OCI-M1 (cell line): ENCODE measurements at places on chromosomes 7 and 10.

DNA sequence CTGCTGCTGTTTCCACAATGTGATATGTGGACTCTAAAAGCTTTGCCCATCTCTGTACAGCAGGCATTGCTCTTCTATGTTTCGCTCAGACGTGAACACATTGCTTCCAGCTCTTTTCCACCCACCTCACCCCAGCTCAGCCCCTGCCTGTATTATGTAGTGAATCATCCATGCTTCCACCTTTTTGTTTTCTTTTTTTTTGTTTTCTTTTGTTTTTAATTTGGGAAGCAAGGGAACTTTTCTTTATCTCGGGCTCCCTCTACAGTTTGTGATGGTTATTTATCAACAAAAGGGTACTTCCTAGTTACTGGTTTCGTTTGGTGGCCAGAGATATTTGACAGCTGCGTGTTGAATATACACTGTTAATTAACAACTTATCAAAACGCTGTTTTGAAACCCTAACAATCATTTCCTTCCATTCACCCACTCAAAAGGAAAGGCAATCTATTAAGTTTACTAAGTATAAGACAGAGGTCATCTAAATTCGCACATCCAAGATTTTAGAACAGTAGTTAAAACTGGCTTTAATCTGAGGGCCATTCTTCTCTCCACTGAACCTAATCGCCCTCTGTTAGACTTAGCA, 127.9 kb upstream of the STK17A start:
- DNase-seq: peak; percentile 59

- no peak for DNase-seq
Measured at GRCh38 chr7:111832174-111832573, 269.9 kb upstream of the IMMP2L start.

DNA sequence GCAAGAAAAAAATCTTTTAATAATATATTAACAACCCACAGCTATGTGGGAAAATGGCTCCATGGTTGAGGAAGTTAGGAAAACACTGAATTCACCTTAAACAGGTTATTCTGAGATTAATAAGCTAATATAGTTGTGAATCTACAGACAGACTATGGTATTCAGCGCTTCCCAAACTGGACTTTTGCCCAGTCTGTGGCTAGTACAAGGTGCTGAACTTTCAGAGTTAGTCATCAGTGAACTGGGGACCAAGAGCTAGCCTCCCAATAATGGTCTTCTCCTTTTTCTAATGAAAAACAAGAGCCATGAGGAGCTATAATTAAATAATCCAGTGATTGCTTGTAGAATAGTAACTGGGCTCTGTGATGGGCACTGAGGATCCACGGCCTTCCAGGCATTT, 65.3 kb downstream of the FRMPD2 start:
- DNase-seq: no peak

DNA sequence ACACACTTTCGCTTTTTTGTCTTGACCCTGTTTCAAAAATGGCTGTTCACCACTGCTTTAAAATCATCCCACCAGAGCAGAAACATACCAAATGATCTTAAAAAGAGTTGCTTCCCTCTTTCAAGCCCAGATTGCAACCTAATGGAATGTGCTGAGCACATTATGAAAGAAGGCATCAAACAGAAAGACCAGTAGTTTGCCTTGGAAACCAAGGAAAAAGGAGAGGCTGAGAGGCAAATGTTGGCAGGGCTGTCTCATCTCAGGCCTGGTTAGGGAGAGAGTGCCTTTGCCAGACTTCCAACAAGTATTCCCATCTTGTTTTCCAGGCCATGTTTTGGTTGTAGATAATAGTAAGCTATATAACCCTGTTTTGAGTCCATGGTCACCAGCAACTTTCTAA, 64.3 kb downstream of the ABCB4 start:
- DNase-seq: peak; percentile 31

DNA sequence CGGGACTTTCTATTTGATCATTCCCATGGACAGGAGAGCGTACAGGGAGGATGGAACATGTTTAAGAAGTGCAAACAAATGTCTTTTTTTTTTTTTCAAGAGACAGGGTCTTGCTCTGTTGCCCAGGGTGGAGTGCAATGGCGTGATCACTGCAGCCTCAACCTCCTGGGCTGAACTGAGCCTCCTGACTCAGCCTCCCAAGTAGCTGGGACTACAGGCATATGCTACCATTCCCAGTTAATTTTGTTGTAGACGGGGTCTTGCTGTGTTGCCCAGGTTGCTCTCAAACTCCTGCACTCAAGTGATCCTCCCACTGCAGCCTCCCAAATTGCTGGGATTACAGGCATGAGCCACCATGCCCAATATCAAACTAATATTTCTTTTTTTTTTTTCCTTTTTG, 40.5 kb downstream of the SPDYE5 start:
- DNase-seq: no peak

DNA sequence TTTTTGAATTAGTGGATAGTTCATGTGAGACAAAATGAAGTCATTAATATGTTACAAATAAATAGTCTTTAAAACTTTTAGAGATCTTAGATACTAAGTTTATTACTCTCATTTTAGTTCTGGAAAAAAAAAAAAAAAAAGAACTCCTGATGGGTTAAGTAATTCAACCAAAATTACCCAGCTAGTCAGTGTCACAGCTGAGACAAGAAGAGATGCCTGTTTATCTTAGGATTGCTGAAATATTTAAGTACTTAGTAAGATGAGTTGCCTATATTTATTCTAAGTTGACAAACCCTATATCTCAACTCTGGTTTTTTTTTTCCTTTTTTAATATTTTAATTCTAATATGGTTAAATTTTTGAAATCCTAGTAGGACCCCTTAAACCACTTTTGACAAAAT, 781.0 kb upstream of the LRRN3 start:
- no peak for DNase-seq

DNA sequence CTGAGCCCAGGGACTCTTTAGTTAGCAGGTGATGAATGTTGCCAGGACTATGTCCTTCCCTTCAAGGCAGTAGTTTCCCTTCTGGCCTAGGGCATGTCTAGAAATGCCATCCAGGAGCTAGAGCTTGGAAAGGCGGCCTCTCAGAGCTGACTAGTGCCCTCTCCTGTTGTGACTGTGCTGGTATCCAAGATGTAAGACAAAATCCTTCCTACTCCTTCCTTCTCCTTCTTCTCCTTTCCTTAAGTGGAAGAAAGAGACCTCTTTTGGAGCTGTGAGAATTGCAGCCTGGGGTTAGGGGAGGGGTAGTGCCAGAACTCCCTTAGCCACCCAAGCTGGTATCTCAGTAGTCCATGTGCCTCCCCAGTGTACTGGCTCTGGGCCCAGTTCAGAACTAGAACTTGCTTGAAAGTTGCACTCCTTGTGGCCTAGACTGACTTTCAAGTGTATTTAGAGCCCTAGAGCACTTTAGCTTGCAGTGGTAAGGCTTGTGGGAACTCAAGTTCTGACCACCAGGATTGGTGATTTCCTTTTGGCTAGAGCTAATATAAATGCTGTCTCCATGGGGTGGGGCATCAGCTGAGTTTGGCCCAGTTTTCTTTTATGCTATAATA, 118.8 kb downstream of the NPSR1 start:
- DNase-seq: no peak

- DNase-seq: no peak
Measured at GRCh38 chr7:95619921-95620320, 23.6 kb upstream of the PDK4 start.

- no peak for DNase-seq
Measured at GRCh38 chr10:104321725-104322415, 16.4 kb downstream of the ITPRIP start.

GRCh38 chr10:124325998-124326636, 92.6 kb downstream of the OAT start:
- no peak for DNase-seq

GRCh38 chr7:28093623-28094232, 86.9 kb downstream of the JAZF1 start:
- peak; percentile 58 for DNase-seq

DNA sequence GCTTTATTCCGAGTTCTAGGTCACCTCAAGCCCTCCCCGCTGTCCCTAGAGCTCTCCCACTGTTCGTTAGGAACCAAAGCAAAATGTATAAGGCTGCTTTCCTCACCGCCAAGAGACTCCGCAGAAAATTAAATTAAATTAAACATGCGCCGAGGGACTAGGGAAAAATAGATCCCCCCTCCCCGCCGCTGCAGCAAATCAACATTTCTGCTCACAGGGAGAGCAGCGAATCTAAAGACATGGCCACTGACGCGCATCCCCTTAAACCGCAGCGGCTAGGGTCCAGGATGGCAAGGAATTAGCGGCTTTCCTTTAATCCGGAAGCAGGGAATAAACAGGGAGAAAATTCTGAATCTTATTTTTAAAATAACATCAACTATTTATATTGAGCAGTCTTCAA, 7.6 kb downstream of the SP8 start:
- DNase-seq: no peak

- DNase-seq: no peak
Measured at GRCh38 chr10:65827359-65827758, 1098.5 kb upstream of the LRRTM3 start.

GRCh38 chr7:36175886-36176285, 22.8 kb downstream of the EEPD1 start:
- peak; percentile 7 for DNase-seq

DNA sequence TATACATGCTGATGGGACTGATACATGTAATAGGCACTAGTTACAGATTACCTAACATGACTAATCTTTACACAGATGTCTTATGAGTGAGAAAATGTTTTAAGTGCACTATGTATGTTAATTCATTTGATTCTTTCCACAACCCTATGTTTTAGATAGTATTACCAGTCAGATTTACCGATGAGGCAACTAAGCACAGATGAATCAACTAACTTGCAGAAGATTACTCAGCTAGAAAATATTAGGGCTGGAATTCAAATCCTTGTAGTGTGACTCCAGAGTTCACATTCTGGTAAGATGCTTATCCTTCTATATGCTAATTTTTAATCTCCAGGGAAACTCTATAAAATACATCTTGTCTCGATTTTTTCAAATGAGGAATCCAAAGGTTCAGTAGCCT, 964.9 kb downstream of the REEP3 start:
- DNase-seq: no peak

DNA sequence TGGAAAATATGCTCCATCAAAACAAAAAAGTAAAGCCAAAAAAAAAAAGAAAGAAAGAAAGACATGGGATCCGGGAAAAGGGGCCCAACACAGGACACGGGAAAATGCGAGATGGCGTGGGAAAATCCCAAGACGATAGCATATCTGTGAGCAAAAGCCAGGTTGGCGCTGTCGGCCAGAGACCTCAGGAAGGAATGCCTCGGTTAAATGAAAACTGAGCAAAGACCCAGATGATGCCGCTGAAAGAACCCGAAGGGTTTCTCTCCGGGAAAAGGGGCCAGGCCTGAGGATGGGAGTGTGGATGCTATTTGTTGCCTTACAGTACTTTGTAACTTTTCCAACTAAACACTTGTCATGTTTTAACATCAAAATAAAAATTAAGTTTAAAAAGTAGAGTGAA, 49.5 kb upstream of the PPP2R2D start:
- no peak for DNase-seq

GRCh38 chr10:116178086-116178605, 94.9 kb downstream of the GFRA1 start:
- DNase-seq: no peak

DNA sequence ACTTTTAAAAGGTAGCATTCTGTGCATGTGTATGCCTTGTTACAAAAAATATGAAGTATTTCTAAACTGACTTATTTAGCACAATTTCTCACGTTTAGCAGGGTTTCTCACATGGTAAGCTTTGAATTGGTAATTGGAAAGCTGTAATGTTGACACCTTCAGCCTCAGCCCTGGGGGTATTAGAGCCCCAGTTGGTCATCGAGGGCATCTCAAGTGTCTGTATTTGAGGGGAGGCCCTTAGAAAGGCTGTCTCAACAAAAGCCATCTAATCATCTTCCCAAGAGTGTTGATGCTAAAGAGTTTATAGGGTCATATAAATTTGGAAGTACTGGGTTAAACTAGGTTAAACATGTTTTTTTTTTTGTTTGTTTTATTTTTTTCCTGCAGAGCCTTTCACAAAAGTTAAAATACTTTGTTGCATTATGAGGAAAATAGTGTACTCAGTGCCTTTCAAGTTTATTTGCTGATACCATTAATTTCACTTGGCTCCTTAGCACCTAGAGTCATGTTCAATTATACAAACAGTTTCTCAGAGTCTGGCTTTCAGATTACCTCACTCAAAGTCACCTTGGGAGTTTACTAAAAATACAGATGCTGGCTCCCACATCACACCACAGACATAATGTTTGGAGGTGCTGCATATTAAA, 134.0 kb downstream of the CD36 start:
- no peak for DNase-seq

GRCh38 chr7:140595468-140596092, 45.0 kb downstream of the DENND2A start:
- no peak for DNase-seq

DNA sequence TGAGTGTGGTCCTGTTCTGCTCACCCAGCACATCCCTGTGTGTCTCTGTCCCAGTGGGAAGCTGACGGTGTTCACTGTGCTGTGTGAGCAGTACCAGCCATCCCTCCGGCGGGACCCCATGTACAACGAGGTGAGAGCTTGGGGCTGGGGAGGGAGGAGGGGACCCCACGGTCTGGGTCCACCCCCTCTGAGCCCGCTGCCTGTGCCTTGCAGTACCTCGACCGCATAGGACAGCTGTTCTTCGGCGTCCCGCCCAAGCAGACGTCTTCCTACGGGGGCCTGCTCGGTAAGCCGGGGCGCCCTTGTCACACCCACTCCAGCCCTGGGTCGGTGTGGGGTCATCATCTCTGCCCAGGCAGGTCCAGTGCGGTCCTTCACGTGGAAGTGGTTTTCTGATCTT, 17.3 kb downstream of the GET4 start:
- DNase-seq: no peak

DNA sequence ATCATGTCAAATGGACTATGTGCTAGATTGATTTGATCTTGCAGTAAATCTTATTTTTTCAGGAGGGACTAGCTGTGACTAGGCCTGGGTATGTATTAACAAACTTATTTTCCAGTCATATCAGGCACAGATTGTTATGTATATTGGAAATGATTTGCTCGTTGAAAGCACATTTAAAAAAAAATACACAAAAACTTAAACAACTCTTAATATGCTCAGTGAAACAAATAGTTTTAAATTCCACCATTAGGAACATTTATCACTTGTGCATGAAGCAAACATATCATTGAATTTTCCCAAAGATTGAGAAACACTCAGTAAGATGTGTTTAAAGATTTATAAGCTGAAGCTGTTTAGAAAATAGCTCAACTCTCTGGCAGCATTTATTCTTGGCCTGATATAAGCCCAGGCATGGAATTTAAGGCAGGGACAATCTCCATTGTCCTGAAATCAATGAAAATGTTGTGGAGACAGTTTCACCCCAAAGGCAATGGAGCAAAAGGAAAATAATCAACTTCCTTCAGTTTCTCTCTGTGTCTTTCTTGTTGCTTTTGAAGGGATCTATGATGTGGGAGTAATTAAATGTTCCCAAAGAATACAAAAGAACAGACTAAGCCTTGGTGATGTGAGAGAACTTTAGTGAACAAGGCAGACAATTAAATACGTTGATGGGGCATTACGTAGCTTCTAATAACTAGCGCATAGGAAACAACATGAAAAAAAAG, 250.3 kb downstream of the GPR37 start:
- DNase-seq: no peak

GRCh38 chr10:122113161-122113944, 124.4 kb downstream of the TACC2 start:
- DNase-seq: peak; percentile 61
